Foreskin fibroblast (primary cell): ENCODE measurements at places on chromosomes 13 and 19.

- DNase-seq, result no peak
These were observed 57.6 kb downstream of the RASA3 start for GRCh38 chr13:114074671-114075315.

DNA sequence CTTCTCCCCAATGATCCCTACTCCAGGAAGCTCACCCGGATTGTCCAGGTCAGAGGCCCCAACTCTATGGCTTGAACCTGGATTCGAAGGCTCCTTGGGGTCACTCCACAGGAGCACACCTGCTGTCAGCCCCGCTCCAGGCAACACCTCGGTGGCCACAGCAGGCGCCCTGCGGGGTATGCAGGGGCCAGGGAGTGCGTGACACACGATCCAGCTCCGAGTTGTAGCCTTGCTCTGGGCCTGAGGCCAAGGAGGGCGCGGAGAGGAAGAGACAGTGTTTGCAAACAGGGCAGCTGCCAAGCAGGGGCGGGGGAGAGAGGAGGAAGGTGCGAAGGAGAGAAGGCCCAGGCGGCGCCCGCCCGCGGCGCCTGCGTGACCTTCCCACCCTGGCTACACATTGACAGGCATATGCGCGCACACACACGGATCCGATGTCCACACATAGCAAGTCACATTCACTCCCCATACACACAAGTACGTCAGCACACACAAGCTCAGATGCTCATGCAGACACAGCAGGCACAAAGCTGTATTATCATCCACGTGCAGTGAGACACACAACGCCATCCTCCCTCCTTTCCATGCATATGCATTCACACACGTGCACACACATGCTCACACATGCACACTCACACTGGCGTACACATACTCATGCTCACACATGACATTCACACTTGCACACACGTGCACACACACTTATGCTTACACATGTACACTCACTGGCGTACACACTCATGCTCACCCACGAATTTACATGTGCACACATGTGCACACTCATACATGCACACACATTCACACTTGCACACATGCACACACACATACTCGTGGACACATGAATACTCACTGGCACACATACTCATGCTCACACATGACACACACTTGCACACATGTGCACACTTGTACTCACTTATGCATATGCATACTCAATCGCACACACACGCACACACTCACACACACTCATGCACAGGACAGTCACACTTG is 10.4 kb downstream of the SBK2 start:
- DNase-seq, result peak; percentile 80

DNA sequence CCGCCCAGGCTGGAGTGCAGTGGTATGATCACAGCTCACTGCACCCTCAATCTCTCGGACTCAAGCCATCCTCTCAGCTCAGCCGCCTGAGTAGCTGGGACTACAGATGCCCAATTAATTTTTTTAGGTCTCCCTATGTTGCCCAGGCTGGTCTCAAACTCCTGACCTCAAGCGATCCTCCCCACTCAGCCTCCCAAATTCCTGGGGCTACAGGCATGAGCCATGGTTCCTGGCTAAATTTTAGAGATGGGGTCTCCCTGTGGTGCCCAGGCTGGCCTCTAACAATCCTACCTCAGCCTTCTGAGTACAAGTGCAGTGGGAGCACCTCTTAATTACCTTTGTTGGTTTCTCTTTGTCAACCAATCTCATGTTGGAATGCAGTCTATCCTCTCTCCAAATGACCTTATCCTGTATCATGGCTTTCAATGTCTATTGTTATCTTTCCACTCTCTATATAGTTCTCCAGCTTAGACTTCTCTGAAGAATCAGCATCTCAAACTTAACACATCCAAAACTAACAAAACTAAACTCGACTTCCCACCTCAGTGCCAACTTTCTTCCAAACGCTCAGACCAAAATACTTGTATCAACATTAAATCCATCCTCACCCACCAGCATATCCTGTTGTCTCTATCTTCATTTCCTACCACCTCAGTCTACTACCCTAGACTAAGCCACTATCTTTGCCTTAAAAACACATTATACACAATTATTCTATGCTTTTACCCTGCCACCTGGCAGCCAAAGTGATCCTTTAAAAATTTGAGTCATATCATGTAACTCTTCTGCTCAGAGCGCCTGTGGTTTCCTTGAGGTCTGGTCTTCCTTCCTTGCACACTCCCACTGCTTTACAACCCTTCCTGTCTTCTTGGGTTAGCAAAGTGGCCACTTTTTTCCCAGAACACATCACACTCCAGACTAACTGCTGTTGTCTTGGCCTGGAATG is 6.7 kb downstream of the TPT1 start:
- peak; percentile 60 for DNase-seq

DNA sequence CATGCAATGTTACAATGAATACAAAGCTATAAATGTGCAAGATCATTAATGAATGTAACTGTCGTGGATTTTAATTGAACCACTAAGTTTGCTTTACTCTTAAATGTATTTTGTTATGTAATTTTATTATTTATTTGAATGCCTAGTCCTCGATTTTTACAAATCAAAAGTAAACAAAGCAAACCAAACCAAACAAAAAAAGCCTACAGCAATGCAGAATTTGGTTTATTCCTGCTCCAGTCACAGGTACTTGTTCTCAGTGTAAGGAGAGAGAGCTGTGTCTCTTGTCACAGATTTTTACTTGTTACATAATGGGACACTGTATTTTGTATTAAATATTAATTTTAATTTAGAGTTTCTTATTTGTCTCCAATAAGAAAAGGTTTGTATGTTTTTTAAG is 584.3 kb upstream of the SLITRK6 start:
- no peak for DNase-seq

DNA sequence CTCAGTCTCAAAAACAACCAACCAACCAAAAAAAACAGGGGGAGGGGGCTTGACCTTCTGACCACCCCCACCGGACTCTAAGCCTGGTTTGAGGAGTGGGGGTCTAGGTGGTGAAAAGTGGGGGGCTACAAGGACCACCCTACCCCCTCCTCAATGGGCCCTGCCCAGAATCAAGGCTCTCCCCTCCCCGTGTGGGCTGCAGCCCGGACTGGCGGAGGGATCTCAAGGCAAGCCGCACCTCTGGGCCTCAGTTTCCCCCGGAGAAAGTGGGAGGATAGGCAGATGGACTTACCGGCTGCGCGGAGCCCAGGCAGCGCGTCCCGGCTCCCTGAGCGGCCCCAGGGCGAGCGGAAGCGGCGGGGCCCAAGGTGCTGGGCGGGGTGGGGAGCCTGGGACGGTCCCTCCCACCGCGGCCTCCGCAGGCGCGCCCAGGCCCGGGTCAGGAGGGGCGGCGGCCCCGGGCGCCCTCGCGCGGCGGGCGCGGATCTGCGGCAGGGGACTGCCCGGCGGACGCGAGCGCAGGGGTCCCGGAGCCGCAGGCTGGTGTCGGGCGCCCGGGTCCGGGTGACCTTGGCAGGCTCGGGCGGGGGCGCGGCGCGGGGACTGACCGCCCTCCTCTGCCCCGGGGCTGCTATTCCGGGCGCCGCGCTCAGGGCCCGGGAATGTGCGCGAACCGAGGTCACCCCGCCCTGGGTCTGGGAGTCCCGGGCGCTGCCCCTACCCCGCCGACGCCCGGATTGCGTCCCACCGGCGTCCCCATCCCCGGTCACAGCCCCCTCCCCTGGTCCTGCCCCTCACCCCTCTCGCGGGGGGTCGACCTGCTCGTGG is at the start of gene ADAMTSL5:
Gene ADAMTSL5, minus strand, starts transcription at position 349 of the 828 bp plus-strand sequence. CDS start 2,076 bp downstream, outside the sequence.
- DNase-seq, result peak; percentile 65

- no peak for DNase-seq
These were observed 111.6 kb upstream of the OBI1 start for GRCh38 chr13:78770601-78771000.

DNA sequence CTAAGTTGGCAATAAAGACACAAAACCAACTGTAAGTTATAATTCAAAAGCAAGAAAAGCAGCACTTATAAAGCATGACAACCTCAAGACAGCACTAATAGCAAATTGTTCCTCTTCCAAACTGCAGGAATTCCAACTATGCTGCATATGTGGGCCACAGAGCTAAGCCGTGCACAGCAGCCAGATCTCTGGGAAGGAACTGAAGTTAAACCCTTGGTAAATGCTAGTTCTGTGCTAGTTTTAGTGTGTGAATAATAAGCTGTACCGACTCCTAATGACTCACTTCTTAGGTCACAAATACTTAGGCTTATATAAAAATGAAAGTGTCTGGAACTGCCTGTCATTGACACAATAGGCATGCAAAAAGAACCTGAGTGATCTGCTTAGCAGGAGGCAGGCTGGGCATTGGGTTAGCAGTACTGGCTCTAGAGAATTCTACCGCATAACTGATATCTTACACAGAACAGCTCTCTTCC is 21.2 kb upstream of the GTF3A start:
- DNase-seq, result peak; percentile 28

DNA sequence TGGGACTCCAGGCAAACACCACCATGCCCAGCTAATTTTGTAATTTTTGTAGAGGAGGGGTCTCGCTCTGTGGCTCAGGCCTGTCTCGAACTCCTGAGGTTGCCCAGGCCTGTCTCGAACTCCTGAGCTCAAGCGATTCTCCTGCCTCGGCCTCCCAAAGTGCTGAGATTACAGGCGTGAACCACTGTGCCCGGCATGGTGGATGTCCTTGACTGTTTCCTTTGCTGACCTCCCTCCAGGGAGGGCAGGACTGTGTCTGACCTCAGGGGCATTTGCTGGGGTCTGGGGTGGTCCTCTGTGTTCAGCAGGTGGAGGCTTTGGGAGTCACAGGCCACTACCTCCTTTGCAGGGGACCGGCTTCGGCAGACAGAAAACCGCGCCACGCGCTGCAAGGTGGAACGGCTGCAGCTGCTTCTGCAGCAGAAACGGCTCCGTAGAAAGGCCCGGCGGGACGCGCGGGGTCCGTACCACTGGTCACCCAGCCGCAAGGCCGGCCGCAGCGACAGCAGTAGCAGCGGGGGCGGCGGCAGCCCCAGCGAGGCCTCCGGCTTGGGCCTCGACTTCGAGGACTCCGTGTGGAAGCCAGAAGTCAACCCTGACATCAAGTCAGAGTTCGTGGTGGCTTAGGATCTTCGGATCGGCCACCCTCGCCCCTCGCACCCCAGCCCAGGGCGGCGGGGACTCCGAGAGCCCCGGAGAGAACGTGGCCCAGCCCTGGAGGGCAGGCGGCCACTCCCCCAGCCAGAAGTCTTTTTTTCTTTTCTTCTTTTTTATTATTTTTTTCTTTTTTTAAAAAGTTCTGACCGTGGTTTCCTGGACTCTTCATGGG is 8.5 kb downstream of the MIDN start:
- peak; percentile 28 for DNase-seq

- DNase-seq, result peak; percentile 48
These were observed 28.7 kb downstream of the COMP start for GRCh38 chr19:18762125-18763023.

DNA sequence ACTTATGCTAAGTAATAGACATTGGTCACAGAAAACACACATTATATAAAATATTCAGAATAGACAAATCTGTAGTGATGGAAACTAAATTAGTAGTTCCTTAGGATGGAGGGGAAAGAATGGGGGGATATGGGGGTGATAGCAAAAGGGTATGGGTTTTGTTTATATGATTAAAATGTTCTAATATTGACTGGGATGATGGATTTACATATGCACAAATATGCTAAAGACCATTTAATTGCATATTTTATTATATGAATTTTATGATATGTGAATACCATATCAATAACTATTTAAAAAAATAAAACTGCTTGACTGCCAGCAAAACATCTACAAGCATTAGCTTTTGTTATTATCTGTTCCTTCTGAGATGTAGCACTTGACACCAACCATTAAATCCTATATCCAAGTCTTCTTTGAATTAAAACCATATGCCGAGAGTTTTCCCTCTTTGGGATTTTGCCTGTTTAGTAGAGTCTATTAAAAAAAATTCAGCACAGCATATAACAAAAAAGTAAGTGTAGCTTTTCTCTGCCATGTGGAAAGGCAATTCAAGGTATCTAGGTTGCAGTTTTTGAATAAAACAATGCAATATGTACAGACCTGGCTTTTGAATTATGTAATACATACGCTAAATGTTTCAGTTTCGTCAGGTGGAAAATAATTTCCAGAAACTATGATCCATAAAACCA is 2584.1 kb upstream of the PCDH20 start:
- peak; percentile 3 for DNase-seq

- DNase-seq, result no peak
These were observed 20.3 kb downstream of the FLT1 start for GRCh38 chr13:28474491-28475134.

DNA sequence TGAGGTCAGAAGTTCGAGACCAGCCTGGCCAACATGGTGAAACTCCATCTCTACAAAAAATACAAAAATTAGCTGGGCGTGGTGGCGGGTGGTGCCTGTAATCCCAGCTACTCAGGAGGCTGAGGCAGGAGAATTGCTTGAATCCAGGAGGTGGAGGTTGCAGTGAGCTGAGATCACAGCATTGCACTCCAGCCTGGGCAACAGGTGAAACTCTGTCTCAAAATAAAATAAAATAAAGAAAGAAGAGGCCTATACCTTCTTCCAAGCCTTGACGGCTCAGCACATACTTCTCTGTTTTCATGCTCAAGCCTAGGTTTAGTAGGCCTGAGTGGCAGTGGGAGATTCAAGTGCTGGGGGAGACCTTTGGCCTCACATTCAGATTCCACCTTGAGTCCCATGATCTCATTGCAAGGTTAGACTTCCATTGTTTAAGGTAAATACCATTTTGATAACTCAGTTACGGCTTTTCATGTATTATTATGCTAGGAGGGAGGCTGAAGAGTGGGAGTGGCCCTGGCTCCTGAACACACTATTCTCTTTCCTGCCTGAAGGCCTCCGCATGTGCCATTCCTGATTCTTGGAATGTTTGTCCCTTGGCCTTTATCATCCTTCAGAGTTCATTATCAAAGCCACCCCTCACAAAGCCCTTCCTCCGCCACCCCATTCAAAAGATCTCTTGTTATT is 1.6 kb upstream of the SPINT2 start:
- no peak for DNase-seq

GRCh38 chr13:42626176-42626860 is 52.4 kb downstream of the TNFSF11 start:
- DNase-seq, result no peak

GRCh38 chr13:73274147-73274546 is 215.3 kb downstream of the KLF5 start:
- DNase-seq, result no peak

DNA sequence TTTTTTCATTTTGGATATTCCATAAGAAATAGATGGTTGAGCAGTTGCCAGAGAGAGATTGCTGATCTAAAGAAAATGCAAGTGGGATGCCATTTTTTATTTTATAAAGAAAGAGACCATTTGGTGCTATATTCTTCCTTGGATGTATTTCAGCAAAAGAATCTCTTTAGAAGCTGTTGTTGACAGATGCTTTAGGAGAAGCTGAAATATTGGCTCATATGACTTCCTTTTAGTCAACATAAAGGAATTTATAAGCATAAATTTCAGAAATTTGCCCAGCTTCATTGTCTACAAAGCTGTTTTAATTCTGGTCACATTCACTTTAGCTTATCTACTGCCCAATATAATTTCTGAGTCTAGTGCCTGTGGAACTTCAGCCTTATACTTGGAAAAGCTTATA is 36.9 kb downstream of the POLR1D start:
- peak; percentile 14 for DNase-seq

DNA sequence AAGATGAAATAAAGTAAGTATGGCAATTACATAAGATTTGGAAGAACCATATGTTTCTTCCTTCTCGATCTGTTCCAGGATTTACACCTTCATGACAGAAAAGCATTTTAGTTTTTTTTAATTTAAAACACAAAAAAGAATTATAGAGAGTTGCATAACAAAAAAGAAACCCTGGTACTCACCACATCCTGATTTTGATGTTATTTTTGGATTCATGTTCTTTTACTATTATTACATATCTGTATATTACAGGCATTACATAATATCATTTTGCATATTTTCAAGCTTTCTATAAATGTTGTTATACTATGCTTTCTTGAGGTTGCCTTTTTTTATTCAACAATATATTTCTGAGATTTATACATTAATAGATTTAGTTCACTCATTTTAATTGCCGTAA is 6.7 kb upstream of the KATNAL1 start:
- no peak for DNase-seq

- DNase-seq, result no peak
These were observed 1.1 kb upstream of the CBLC start for GRCh38 chr19:44776402-44777096.
